Stimulated activated CD4-positive, alpha-beta T cell treated with anti-CD3 and anti-CD28 coated beads, Interleukin-4, amount 100 ng/mL, for 4 hours (primary cell): ENCODE measurements at places on chromosomes 1 and 21.

DNA sequence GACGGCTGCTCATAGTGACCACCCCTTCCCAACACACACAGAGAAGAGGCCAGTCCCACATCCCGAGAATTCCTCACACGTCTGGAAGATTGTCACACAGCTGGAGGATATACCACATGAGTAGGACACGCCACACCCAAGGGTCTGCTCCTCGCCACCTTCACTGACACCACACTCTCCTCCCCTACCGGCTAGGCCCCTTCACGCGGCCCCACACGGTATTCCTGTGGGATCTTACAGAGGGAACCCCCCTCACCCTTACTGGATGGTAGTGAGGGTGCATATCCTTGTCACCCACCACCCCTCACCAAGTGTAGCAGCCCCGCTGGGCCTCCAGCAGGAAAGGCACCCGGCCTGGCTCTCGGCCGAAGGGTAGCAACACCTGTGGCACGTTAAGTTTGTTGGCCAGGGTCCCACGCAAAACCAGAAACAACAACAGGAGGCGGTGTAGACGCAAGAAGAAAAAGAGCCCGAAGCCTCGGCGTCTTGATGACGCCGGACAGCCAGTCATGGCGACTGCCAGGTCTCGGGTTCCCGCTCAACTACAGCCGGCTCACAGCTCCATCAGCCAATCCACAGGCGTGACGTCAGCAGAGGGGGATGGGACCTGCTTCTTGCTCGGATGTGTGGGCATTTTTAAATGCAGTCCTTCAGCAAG lies at the start of gene NUP210L:
TSS of gene NUP210L (minus strand) at position 540 of the 658 bp plus-strand sequence.
- no peak for DNase-seq

DNA sequence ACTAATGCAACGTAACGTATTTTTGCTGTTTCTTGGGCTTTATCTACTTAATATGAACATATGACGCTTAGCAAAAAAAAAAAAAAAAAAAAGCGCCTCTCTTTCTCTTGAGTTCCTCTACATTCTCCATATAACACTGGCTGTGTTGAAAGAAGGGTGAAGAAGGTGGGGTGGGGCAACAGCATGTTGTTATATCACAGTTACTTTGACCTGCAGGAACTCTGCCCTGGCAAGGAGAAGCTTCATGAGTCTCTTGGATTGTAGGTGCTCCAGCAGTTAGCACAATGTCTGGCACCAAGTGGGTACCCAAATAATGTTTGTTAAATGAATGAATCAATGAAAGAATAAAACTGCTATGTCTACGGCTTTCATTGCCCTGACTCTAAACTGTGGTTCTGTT lies 162.6 kb downstream of the ATG4C start:
- DNase-seq, result no peak

- DNase-seq, result no peak
Measured at GRCh38 chr1:207803678-207804077, 51.8 kb downstream of the CD46 start.

- no peak for DNase-seq
Measured at GRCh38 chr1:208048904-208049303, 138.0 kb upstream of the CD34 start.

GRCh38 chr1:101190441-101190840 lies 46.4 kb upstream of the S1PR1 start:
- no peak for DNase-seq

- DNase-seq, result no peak
Measured at GRCh38 chr21:36697060-36697850, 1.7 kb upstream of the SIM2 start.

DNA sequence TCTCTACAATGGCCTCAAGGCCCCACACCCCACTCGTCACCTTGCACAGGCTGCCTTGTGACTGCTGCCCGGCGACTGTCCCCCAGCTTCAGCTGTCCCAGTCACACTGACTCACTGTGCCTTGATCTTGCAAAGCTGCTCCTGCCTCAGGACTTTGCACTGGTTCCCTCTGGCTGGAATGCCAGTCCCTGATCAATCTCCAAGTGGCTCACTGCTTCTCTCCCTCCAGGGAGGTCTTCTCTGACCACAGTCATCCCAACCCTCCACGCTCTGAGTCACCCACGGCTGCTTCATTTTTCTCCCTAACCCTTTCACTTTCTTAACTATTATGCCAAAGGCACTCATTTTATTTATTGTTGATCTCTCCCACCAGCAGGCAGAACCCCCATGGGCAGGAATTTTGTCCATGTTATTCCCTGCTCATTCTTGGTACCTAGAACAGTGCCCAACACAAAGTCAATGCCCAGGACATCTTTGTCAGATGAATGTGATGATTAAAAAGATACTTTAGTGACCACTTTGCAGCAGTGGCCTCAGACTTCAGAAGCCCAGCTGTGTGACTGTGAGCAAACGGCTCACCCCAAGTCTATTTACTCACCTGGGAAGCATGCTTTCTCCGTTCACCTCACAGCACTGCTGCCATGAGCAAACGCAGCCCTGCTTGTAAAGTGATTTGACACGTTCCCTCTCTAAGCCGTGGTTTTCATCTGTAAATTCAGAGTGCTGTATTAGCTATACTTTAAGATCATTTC lies 53.4 kb downstream of the ZBTB18 start:
- DNase-seq, result no peak
